ENCODE measurements at places on chromosomes 7 and 10.

DNA sequence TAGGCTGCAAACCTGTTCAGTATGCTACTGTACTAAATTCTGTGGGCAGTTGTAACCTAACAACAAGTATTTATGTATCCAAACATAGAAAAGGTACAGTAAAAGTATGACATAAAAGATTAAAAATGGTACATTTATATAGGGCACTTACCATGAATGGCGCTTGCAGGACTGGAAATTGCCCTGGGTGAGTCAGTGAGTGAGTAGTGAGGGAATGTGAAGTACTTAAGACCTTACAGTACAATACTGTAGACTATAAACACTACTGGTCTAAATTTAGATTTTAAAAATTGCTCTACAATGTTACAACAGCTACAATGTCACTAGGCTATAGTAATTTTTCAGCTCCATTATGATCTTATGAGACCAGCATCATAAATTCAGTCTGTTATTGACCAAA is 146.0 kb upstream of the GNAI1 start:
- no peak for DNase-seq

- no peak for DNase-seq
Observed at GRCh38 chr7:4851459-4852422, 10.1 kb downstream of the PAPOLB start.

- no peak for DNase-seq
Observed at GRCh38 chr10:116667484-116667883, 46.7 kb downstream of the PNLIPRP2 start.

GRCh38 chr10:16521311-16522016 is at the start of gene C1QL3:
Gene C1QL3, minus strand, starts transcription at chr10:16521879. Its CDS starts 814 bp downstream, at chr10:16521065.
- DNase-seq = no peak

- DNase-seq = no peak
Observed at GRCh38 chr7:14505906-14506305, 396.6 kb downstream of the DGKB start.

DNA sequence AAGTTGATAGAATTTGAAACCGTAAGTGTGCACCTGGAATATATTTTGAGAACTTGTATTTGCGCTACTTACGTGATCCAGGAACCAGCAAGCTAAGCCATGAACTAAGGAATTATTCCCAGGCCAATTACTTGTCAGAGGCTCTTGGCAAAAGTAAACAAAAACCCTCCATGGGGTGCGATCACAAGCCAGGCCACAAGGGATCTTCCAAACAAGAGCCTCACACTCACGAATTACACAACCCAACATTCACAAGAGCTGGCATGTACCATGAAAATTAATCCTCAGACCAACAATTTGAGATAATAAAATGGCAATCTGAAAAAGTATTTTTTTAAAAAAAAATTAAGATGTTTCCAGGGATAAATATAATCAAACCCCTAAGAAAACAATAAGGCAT is 467.0 kb upstream of the AKR1E2 start:
- DNase-seq = no peak

DNA sequence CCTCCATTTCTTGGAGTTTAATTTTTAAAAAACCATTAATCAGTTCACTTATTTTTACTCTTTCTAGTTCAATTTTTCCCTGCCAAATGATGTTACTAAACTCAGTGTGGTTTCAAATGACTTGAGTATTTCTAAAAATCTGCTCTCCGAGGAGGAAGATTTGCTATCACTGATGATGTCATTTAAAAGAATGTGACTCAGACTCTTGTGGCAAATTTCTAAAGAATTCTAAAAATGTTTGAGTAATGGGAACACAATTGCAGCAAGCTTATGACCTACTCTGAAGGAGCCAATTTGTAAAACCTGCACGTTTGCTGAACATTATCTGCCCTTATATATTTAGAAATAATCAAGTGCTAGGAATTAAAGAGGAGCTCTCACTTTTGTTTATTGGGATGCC is 88.6 kb downstream of the SPAG6 start:
- DNase-seq = no peak

DNA sequence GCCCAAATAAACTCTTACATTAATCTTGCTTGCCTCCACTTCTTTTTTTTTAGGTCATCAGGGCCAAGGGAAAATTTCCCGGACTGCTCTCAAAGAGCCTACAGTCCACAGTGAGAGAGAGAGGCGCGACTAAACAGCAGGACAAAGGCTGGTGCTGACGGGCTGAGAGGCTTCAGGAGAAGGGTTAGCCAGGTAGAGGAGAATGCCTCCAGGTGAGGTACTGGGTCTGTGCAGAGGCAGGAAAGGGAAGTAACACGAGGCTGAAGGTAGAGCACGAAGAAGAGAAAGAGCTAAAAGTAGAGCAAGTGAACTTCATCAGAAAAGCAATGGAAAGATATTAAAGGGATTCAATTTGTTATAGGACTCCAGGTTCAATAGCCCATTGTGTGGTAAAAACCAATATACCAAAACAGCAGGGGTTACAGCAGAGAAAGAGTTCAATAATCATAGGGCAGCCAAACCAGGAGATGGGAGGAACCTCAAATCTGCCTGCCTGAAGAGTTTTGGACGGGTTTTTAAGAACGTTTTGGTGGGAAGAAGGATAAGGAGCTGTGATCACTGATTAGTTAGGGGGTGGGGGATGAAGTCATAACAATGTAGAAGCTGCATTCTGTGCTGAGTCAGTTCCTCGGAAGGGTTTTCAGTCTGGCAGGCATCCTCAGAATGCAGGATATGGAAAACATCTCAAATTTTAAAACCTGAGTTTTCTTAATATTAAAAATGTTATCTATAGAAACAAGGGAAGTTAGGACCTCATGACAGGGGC is 171.5 kb downstream of the AKR1D1 start:
- no peak for DNase-seq

DNA sequence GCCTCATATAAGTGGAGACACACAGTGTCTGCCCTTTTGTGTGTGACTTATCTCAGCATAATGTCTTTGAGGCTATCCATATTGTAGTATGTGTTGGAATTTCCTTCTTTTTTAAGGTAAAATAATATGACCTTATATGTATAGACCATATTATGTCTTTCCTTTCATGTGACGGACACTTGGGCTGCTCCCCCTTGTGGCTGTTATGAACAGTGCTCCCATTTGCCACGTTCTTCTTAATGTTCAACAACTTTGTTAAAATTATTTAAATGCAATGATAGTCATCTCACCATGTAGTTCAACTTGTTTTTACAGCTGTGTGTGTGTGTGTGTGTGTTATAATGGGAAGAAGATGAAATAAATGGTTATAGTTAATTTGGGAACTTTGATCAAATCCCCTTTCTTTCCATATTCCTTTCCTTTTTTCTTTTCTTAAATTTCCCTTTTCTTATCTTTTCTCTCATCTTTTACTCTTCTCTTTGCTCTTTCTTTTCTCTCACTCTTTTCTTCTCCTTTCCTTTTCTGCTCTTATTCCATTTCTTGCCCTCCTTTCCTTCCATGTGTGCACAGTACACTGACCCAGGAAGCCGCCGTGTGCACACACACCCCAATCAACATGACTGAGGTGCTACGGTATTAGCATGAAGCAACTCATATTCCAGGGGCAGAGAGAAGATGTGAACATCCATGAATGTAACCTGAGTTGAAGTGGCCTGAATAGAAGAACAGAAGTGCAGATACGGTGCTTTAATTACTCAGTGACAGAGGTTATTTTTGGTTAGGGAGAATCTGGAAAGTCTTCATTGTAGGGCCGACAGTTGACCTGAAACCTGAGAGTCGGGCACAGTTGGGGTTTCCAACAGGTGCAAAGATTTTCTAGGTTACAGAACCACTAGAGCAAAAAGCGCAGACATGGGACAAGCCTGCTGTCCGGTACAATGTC is 596.6 kb downstream of the SDK1 start:
- DNase-seq = peak; percentile 14

DNA sequence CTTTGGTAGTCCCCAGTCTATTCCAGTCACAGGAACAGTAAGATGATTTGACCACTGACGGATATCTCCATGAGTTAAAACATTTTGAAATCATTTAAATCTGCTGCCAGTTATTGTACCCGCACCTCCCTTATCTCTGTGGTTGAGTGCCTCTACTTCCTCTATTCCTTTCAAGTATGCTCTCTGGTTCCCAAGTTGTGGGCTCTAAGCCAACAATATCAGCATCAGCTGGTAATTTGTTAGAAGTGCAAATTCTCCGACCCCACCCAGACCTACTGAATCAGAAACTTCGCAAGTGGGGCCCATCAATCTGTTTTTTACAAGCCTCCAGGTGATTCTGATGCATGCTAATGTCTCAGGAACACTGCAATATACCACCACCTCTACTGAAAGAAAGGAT is 235.5 kb downstream of the CCSER2 start:
- DNase-seq = no peak

DNA sequence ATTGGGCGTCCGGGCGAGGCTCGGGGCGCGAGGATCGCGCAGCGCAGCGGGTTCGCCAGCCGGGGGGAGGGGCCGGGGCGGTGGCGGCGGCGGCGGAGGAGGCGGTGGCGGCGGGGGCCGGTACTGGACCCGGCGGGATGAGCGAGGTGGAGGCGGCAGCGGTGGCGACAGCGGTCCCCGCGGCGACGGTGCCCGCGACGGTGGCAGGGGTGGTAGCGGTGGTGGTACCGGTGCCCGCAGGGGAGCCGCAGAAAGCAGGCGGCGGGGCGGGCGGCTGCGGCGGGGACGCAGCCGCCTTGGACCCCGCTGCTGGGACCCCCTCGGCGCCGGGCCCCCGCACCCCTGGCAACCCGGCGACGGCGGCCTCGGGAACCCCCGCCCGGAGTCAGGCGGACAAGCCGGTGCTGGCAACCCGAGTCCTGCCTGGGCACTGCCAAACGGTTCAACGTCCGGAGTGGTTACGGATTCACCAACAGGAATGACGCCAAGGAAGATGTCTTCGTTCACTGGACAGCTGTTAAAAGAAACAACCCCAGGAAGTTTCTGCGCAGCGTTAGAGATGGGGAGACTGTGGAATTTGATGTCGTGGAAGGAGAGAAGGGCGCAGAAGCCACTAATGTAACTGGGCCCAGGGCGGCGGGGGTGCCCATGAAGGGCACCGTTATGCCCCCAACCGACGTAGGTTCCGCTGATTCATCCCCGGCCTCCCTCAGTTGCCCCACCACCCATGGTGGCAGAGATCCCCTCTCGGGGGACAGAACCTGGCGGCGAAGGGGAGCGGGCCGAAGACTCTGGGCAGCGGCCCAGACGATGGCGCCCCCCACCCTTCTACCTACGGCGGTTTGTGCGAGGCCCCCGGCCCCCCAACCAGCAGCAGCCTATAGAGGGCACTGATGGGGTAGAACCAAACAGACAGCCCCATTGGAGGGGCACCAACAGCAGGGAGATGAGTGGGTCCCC is 100.3 kb upstream of the CPXM2 start:
- DNase-seq = no peak

DNA sequence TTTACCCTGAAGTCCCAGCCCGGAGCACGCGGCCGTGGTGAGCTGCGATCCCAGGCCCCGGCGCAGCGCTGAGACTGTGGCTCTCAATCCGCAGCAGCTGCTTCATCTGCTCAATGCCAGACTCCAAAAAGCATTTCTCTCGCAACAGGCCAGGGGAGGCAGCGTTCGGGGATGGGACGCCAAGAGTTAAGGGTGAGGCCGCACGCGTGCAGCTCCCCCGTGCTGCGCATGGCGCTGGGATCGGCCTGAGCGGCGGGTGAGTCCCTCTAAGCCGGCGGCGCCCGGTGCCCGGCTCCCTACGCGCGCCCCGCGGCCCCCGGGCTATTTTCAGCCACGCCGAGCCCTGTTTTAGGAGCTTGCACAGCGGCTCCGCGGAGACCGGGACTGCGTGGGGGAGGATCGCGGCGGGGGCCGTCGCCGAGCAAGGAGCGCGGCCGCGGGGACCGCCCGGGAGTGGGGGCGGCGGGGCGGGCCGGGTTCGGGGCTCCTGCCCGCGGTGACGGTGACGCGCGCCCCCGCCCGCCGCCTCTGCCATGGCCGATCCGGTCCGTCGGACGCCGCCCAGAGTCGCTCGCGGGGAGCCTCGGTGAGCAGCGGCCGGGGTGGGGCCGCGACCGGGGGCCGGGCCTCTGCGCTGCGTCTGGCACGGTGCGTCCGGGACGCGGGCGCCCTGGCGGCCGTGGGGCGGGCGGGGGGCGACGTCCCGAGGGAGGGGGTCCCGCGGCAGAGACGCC is 29.4 kb upstream of the JAKMIP3 start:
- DNase-seq = no peak

DNA sequence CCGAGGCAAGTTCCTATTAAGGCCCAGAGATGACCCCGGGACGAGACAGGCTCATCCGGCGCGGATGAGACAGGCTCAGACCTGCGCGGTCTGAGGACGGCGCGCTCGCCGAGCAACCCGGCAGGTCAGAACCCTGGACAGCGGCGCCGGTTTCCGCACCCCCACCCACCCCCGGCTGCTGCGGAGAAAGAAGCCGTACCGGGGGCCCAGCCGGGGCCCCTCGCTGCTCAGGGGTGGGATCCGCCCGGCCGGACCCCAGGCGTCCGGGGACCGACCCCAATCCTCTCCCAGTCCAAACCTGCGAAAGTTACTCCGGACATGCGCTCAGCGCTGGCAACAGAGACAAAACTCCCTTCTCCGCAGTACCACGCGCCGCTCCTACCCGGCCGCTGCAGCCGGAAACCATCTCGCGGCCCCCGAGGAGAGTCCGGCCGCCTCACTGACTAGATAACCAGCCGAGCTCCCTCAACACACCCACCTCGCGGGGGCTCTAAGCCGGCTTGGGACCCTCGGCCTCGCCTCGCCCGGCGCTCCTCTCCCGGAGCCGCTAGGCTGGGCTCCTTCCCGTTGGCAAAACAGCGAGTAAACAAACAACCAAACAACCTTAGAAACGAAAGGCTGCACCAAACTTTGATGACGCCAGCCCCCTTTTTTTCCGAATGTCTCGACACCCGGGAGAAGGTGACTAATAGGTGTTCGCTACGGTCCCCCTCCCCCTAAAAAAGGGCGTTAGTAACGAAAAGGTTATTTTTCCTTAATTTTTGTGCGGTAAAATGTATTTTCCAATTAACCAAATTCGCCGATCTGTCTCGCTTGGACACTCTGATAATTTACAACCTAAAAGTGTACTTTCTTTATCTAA is 2.3 kb upstream of the DRGX start:
- no peak for DNase-seq

DNA sequence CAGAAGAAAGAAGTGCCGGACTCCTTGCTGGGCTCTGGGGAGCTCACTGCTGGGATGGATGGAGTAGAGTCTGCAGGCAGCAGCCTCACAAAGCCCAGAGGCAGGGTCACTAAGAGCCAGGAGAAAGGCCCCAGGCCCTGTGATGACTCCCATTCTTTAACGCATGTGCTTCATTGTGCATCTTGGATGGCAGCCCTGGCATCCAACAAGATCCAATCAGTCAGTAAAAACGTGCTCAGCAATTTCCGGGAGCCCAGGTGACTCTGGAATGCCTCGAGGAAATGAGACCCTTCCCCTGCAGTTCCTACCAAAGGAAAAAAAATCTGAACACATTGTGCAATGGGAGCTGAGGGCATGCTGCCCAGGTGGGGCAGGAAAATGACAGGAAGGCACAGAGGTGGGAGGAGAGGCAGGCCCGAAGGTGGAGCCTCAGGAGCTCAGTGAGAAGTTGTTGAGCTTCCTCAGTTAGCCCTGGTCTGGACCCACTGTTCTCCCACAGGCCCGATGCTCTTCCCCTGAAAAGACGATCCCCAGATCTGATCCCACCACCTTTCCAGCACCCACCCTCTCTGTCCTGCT is 60.7 kb upstream of the TMEM72 start:
- DNase-seq = no peak

GRCh38 chr7:108561047-108561619 is 8.4 kb downstream of the THAP5 start:
- no peak for DNase-seq
